ENCODE measurements at places on chromosomes 12 and 14. TPM values are rescaled to one million over a fixed set of nuclear protein-coding genes. Genes with fewer than 3 reads are reported as not detected.
A peak's percentile ranks its signal among the peaks of the same experiment; 100 is the strongest.

LBHD2 gene
- not detected for total RNA-seq

KRT73 gene
- total RNA-seq = not detected

SLC6A12 gene
- not detected for total RNA-seq

RFX4 gene
- not detected for total RNA-seq

DNA sequence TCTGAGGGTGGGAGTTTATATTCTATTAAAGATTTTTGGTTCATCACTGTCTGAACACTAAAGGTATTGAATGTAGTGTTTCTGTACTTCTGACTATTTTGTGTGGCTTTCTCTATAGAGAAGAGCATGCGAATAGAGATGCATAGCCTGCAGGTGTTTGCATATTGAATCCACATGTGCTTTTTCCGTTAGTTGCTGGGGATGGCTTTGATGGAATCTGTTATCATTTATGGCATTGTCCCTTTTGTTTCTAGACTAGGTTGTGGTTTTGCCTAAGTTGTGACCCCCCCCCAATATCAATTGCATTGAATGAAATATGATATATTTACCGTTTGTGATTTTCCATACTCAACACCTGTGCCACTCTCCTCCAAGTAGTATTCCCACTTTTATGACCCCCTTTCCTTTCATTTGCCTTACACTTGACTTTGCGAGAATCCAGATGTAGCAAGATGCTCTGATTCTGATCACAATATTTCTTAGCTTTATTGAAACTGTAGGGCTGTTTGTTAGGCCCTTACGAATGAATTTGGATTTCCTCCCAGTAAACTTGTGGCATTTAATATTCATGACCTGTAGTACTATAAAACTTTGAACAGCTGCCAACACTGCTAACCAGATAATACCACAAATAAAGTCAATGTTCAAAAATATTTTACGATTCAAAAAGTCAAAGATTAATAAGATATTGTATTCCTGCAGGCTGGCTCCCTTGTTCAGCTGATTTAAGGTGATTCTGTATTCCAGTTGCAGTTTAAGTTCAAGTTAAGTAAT, 176.4 kb downstream of the TMTC2 start:
- no peak overlapping the region for H3K4me3 ChIP-seq
- no peak for DNase-seq
- H3K4me1 ChIP-seq = peaks cover 13% of the 10 kb centered on the region
- no peaks in the 10 kb centered on the region for H3K27me3 ChIP-seq

WBP11 gene
- total RNA-seq = 5.5 TPM

SMCO2 gene
- total RNA-seq = not detected

DNA sequence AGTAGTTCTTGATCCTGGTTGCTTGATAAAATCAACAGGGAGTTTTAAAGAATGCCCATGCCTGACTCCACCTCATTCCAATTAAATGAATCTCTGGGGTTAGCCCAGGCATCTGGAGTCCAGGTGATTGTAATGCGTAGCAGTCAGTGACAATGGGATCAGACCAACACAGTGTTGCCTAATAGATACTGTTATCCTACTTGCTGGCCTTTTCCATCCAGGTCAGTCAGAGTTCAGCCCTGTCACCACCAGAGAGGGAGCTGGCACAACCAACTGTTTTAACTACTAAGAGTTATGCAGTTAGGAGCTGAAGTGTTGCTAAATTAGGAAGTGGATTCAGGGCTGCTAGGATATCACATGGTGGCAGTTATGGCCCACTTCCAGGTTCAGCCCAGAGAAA, 107.1 kb downstream of the GPR135 start:
- H3K4me1 ChIP-seq = peaks cover 53% of the 10 kb centered on the region
- peak; percentile 80 for DNase-seq
- H3K36me3 ChIP-seq = peaks cover 14% of the 10 kb centered on the region
- H3K4me3 ChIP-seq = no peak overlapping the region

- H3K27me3 ChIP-seq = peaks cover 42% of the 10 kb centered on the region
- H3K4me1 ChIP-seq = no peaks in the 10 kb centered on the region
- H3K4me3 ChIP-seq = peak overlapping the region; percentile 62
- no peak for DNase-seq
Measured at GRCh38 chr14:95875831-95876760, 536 bp upstream of the TUNAR start.

ESYT1 gene
- total RNA-seq = 216 TPM

DNA sequence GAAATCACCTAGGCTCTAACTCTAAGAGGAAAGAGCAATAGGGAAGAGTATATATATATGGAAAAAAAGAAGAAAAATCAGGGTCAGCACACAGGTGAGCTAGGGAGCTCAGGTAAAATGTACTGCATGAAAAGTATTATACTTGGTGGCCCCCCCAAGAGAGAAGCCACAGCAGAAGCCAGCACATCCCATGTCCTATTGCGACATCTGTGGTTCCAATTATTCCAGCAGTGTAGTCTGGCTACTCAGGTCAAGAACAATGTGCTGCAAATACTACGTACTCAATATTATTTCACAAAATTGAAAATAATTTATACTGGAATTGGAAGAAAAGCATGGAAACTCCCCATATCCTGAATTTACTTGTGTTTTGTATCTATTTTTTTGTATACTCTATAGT, 85.5 kb downstream of the CEP83 start:
- H3K36me3 ChIP-seq = 0 out of 2 replicates have a peak, but pooled peaks cover 6% of the 10 kb centered on the region
- no peak overlapping the region for H3K27ac ChIP-seq
- no peak for DNase-seq
- H3K27me3 ChIP-seq = no peaks in the 10 kb centered on the region
- no peak overlapping the region for H3K4me3 ChIP-seq

CISTR gene
- not detected for total RNA-seq

DNA sequence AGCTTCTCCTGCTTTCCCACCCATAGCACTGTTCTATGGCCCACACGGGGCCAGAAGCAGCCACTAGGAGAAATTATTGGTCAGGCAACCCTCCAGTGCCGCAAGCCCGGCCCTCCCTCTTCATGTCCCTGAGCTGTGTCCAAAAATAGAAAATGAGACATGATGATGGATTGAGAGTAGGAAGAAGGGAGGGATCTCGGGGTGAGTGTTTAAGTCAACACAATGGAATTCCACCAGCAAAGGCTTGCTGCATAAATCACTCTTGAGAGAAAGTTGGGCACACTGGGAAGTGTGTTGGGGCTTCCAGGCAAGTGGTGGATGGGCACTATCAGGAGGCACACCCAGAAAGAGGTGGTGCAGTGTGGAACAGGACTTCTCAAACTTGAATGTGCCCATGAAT, 94.2 kb downstream of the LLPH start:
- H3K4me3 ChIP-seq = no peak overlapping the region
- no peaks in the 10 kb centered on the region for H3K36me3 ChIP-seq
- H3K4me1 ChIP-seq = peaks cover 22% of the 10 kb centered on the region
- peak; percentile 92 for DNase-seq
- peak overlapping the region; percentile 35 for H3K27ac ChIP-seq
- no peaks in the 10 kb centered on the region for H3K27me3 ChIP-seq

PELI2 gene
- total RNA-seq = 12.3 TPM

DNA sequence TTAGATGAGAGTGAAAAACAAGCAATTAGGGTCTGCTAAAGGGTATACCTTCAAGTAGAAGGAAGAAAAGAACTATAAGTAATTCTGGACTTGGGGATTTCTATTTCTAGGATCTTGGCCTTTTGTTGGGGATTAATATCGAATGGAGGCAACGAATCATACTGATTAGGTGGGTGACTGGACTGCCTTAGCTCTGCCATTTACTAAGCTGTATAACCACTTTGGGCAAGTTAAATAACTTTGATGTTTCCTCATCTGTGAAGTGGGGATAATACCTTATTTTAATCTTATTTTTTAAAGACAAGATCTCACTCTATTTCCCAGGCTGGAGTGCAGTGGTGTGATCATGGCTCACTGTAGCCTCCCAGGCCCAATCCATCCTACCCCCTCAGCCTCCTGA, 6.6 kb downstream of the IKBIP start:
- H3K27ac ChIP-seq = no peak overlapping the region
- H3K36me3 ChIP-seq = peaks cover 6% of the 10 kb centered on the region
- H3K4me3 ChIP-seq = no peak overlapping the region
- peak; percentile 6 for DNase-seq

OR11G2 gene
- total RNA-seq = not detected

GRCh38 chr14:29755311-29756018, 172.2 kb downstream of the PRKD1 start:
- H3K4me3 ChIP-seq = no peak overlapping the region
- no peak for DNase-seq
- H3K27me3 ChIP-seq = no peaks in the 10 kb centered on the region
- no peak overlapping the region for H3K27ac ChIP-seq

GRCh38 chr14:51498411-51499227, 153.1 kb upstream of the FRMD6 start:
- H3K4me3 ChIP-seq = no peak overlapping the region
- H3K27me3 ChIP-seq = no peaks in the 10 kb centered on the region
- H3K27ac ChIP-seq = no peak overlapping the region

GRCh38 chr14:55701638-55702037, 121.6 kb downstream of the KTN1 start:
- no peak overlapping the region for H3K4me3 ChIP-seq
- no peaks in the 10 kb centered on the region for H3K36me3 ChIP-seq
- peaks cover 22% of the 10 kb centered on the region for H3K4me1 ChIP-seq
- DNase-seq = peak; percentile 86

DNA sequence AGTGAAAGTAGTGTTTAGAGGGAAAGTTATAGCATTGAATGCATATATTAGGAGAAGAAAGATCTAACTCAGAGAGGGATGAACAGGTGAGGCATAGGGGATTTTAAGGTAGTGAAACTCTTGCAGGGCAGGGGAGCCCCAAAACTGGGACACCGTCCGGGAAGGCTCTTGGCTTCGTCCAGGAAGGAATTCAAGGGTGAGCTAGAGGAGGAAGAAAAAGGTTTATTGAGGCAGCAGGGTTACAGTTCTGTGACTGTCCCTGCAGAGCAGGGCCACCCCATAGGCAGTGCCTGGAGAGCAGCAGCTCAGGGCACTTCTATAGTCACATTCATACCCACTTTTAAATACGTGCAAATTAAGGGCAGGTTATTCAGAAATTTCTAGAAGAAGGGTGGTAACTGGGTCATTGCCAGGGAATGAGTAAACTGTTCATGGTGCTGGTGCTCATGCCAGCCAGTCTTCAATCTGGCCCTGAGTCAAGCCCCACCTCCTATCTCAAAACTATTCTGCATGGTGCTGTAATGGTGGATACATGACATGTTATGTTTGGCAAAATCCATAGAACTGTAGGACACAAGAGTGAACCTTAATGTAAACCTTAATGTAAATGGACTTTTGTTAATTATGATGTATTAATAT, 1.2 kb upstream of the OAS1 start:
- peaks cover 18% of the 10 kb centered on the region for H3K4me1 ChIP-seq
- H3K27ac ChIP-seq = no peak overlapping the region
- H3K4me3 ChIP-seq = no peak overlapping the region
- no peaks in the 10 kb centered on the region for H3K36me3 ChIP-seq
- DNase-seq = peak; percentile 22

PTGDR gene
- not detected for total RNA-seq

GRCh38 chr12:8508223-8508622, 5.1 kb upstream of the CLEC4D start:
- no peaks in the 10 kb centered on the region for H3K36me3 ChIP-seq
- H3K4me1 ChIP-seq = no peaks in the 10 kb centered on the region
- H3K4me3 ChIP-seq = no peak overlapping the region
- DNase-seq = no peak

GRCh38 chr14:69002069-69002468, 23.0 kb upstream of the ACTN1 start:
- no peaks in the 10 kb centered on the region for H3K27me3 ChIP-seq
- DNase-seq = peak; percentile 29
- H3K4me1 ChIP-seq = peaks cover 18% of the 10 kb centered on the region
- H3K27ac ChIP-seq = no peak overlapping the region
- H3K36me3 ChIP-seq = no peaks in the 10 kb centered on the region

ZC2HC1C gene
- total RNA-seq = 5.3 TPM

GRCh38 chr14:51328064-51328771, 88.2 kb downstream of the TMX1 start:
- peak; percentile 82 for DNase-seq
- H3K4me1 ChIP-seq = peaks cover 25% of the 10 kb centered on the region
- no peaks in the 10 kb centered on the region for H3K36me3 ChIP-seq
- H3K4me3 ChIP-seq = peak overlapping the region; percentile 28

KLHL33 gene
- not detected for total RNA-seq

DNA sequence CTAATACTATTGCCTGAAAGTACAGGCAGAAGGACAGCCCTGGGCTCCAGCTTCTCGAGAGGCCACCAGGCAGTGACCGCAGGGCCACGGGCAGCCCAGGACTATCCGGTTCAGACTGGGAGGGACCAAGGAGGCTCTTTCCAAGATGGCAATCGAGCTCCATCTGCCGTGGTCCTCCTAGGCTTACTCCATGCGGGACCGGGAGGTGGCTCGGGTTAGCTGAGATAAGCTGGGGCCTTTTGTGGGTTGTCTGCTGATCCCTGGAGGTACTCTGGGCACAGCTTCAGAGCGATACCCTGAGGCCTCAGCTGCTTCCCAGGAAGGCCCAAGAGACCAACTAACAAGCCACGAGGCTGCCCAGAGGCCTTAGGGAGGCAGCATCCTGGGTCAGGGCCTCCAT, 33.1 kb downstream of the SNRNP35 start:
- no peak for DNase-seq
- H3K27ac ChIP-seq = no peak overlapping the region
- no peak overlapping the region for H3K4me3 ChIP-seq
- H3K27me3 ChIP-seq = no peaks in the 10 kb centered on the region
- no peaks in the 10 kb centered on the region for H3K4me1 ChIP-seq

- no peak overlapping the region for H3K27ac ChIP-seq
- H3K36me3 ChIP-seq = no peaks in the 10 kb centered on the region
- no peak overlapping the region for H3K4me3 ChIP-seq
Measured at GRCh38 chr14:48417715-48418500, 742.5 kb upstream of the MDGA2 start.

GRCh38 chr12:49026678-49027480, 8.3 kb upstream of the PRKAG1 start:
- H3K36me3 ChIP-seq = peaks cover 43% of the 10 kb centered on the region
- DNase-seq = no peak
- no peak overlapping the region for H3K27ac ChIP-seq
- H3K4me1 ChIP-seq = no peaks in the 10 kb centered on the region
- no peak overlapping the region for H3K4me3 ChIP-seq

GRCh38 chr12:124577374-124577773, 10.0 kb upstream of the NCOR2 start:
- no peaks in the 10 kb centered on the region for H3K4me1 ChIP-seq
- no peaks in the 10 kb centered on the region for H3K36me3 ChIP-seq
- no peaks in the 10 kb centered on the region for H3K27me3 ChIP-seq

- peaks cover 22% of the 10 kb centered on the region for H3K36me3 ChIP-seq
- H3K27me3 ChIP-seq = no peaks in the 10 kb centered on the region
- H3K4me3 ChIP-seq = no peak overlapping the region
- H3K4me1 ChIP-seq = 0 out of 2 replicates have a peak, but pooled peaks cover 3% of the 10 kb centered on the region
Measured at GRCh38 chr12:51751661-51752060, 96.9 kb downstream of the FIGNL2 start.
